ENCODE measurements at places on chromosomes 1 and 21.

- DNase-seq, result no peak
These were observed 711 bp downstream of the GADD45A start for GRCh38 chr1:67685558-67686266.

- DNase-seq, result peak; percentile 72
These were observed at the start of gene OLIG1 for GRCh38 chr21:33069994-33070743. Gene OLIG1 (plus strand): TSS chr21:33070141. CDS start chr21:33070247, 106 bp downstream.

GRCh38 chr1:2055911-2056575 is 5.8 kb downstream of the PRKCZ start:
- DNase-seq, result no peak

DNA sequence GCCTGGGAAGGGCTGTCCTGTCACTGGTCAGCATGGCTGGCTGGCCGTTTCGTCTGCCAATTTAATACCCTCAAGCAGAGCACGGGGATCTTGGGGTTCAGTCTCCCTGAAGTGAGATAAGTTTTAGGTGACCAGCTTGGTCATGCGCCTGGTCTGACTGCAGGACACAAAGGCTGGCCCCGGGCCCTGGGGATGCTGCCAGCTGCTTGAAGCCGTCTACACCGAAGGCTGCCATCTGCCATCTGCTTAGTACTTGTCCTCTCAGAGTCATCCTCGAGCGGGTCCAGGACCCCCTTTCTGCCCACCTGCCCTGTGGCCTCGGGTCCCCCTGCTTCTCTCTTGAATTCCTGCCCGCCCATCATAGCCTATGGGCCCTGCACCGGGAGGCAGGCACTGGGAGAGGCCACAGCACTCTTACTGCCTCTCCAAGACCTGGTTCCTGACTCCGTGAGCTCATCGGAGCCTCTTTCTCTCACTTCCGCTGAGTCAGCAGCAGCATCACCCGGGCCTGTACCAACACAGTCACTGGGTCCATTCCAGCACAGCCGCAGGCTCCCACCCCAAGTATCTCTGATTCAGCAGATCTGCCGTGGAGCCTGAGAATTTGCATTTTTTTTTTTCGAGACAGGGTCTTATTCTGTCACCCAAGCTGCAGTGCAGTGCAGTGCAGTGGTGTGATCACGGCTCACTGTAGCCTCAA is 7.0 kb downstream of the FBLIM1 start:
- DNase-seq, result no peak

DNA sequence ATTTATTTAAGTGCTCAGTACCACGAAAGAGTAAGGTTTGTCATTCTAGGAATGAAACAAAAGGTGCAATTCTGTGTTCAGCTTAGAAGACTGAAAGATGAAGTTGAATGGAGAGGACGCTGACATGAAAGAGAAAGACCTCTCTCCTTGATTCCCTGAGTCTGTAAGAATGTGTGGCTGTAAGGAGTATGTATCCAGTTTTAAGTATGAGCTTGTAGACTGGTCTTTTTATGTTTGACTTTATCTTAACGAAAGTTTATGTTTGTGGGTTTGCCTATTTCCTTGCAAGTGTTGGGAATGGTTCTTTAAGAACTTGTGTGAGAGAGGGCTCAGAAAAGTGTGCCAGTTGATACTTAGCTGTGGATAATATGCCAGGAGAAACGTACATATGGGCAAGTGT is 1.4 kb downstream of the CHD1L start:
- DNase-seq, result no peak

DNA sequence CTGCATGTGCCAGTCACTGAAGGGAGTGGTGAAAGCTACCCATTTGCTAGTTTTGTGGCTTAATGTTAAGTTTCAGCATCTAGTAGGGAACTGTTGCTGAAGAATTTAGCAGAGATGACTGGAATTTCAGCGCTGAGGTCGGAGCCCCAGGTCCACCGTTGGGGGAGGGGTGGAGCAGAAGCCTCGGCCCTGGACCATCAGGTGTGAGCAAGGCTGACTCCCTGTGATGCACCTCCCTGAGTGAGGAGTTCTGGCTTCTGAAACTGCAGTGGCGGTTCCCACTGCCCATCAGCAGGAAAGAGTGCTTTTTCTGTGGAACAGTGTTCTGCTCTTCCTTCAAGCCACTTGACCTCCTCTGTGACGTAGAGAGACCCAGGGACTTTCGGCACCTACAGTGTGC is 1.3 kb downstream of the NOS1AP start:
- peak; percentile 78 for DNase-seq

DNA sequence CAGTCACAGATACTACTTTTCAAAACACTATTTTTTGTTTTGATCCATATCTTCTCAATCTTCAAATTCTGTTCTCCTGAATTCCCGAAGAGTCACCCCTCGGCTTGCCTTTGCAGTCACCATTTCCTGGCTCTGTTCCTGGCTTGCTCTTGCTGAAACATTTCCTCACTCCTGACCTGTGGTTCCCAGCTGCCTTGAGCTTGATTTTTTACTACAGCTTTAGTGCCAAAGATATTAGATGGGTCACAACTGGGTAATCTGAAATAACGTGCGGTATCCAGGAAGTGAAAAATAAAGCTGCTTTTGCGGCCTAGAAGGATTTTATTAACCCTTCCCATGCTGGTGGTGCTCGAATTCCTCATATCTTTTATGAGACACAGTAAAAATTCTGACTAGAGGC is 318.8 kb downstream of the PCP4 start:
- no peak for DNase-seq

- no peak for DNase-seq
These were observed 50.1 kb downstream of the BRWD1 start for GRCh38 chr21:39263372-39263771.

DNA sequence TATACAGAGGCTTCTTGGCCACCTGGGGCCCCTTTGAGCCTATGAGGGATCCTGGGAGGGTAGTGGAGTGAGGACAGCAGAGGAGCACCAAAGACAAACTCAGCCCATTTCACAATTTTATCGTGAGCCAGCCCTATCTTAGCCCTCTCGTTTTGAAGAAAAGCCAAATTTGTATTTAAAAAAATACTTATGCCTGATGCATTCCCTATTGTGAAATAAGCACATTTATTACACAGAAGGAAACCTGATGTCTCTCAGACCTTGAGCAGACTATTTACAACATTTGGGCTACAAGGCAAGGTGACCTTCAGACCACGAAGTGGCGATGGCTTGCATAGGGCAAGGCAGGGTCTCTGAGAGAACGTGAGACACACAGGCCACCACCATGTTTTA is 41.3 kb upstream of the H6PD start:
- no peak for DNase-seq

GRCh38 chr1:57041901-57042300 is 76.1 kb upstream of the C8B start:
- no peak for DNase-seq

DNA sequence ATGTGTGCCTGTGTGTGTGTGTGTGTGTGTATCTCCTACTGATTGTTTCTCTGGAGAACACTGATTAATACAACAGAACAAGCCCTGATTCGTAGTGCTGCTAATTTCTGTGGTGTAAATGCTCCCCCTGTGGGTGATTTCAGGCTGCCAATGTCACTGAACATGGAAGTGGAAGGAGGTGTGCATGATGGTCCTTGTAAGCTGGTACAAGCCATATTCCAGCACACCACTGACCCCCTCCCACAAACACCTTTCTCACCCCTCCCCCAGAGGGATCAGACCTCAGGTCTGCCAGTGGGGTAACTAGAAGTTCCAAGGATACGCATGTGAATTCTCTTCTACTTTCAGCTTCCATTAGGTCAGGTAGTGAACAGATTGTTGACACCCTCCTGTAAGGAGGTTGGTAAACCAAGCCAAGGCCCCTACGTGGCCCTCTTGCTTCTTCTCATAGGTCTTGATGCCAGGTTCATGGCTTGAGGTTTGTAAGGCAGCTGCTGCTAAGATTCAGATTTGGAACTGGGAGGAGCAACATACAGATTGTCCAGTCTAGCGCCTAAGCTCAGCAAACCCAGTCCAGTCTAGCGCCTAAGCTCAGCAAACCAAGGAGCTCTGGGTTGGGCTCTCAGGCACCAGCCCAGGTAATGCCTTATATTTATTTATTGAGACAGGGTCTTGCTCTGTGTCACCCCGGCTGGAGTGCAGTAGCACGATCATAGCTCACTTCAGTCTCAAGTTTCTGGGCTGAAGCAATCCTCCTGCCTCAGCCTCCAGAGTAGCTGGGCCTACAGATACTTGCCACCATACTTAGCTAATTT is 38.7 kb downstream of the DHCR24 start:
- no peak for DNase-seq

DNA sequence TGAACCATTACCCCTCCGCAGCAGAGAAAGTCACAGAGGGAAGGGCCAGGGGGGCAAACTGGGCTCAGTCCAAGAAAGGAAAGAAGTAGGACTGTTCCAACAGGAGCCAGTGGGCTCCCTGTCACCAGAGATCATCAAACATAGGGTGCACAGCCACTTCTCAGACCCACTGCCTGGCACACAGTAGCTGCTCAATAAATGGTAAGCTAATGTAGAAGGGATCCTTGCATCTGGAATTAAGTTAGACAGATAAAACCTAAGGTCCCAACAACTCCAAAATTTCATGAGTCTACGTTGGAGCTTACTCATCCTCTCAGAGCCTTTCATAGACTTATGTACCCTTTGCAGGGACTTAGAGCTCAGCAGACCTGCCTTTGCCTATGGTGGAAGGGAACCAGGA is 3.5 kb downstream of the BLACAT1 start:
- no peak for DNase-seq

Data from mesendoderm (in vitro differentiated cells).